Midbrain (tissue), 1 donor: ENCODE measurements at places on chromosomes 2 and 18.

GRCh38 chr2:95401480-95401879, 1.0 kb upstream of the FAHD2A start:
- DNase-seq: no peak

GRCh38 chr18:12046751-12047335, 46.8 kb upstream of the ANKRD62 start:
- DNase-seq: no peak

GRCh38 chr2:136207665-136208064, 89.7 kb upstream of the CXCR4 start:
- DNase-seq: no peak

GRCh38 chr2:24024018-24024417, 14.1 kb downstream of the MFSD2B start:
- DNase-seq: no peak

DNA sequence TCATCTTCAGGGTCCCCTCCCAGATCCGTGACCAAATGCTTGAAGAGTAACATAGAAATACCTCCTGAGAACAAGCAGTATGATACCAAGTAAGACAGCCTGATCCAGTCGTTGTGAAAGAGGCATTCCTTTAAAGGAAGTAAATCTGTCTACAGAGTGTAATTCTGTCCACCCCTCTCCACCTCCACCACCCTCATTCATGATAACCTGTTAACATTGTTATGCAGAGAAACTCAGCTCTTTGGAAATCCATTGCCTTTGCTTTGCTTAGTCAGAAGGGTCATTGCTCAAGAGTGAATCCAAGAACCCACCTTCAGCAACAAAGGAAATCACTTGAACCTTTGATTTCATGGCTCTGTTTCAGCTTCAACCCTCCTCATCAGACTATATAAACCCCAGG, 155.6 kb downstream of the CYP26B1 start:
- DNase-seq: no peak

GRCh38 chr2:161090411-161090810, 69.8 kb upstream of the TANK start:
- no peak for DNase-seq

DNA sequence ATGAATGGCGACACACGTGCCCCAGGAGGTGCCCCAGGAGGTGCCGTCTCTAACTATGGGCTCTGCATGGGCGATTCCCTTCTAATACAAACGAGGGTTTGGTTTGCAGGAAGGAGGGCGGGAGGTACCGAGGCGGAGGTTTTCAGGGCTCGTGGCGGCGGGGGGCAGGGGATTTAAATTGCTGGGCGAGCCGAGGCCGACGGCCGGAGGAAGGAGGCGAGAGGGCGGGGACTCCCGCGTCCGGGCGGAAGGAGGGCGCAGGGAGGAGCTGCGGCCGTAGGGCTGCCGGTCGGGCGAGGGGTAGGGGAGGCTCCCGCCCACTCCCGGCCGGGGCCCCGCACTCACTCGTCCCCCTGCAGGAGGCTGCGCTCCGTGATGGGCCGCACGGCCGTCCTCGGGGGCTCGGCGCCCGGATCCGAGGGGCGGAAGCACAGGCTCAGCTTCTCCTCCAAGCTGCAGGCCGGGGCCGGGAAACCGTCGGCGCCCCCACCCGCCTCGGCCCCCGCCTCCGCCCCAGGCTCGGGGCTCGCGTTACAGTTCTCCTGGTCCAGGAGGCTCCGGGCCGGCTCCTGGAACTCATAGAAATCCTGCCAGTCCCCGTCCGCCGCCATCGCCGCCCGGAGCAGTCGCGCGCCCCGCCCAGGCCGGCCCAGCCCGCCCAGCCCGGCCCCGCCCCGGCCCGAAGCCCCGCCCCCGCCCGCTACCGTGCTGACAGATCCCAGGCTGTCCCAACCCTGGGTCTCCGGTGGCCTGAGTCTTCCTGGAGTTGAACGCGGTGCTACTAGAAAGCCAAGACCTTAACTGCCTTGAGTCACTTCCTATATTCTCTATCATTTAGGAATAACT, at the start of gene FEZ2:
Gene FEZ2 (minus strand): TSS at position 637 of the 846 bp plus-strand sequence. CDS start 26 bp downstream, at position 611.
- DNase-seq: peak; percentile 52

- DNase-seq: no peak
These were observed 26.1 kb upstream of the WIPF1 start for GRCh38 chr2:174623690-174624089.
